ENCODE measurements at places on chromosomes 16 and 17. TPM values are rescaled to one million over a fixed set of nuclear protein-coding genes. Genes with fewer than 3 reads are reported as not detected.

Gene TRPV3
- total RNA-seq, result 8.9 TPM

Gene NHLRC4
- total RNA-seq, result not detected

Gene MPP3
- total RNA-seq, result 7.9 TPM

GRCh38 chr16:1662543-1662942 is 15.5 kb upstream of the JPT2 start:
- peaks cover 1% of the 10 kb centered on the region for H3K36me3 ChIP-seq
- H3K27ac ChIP-seq, result no peak overlapping the region
- H3K4me1 ChIP-seq, result no peaks in the 10 kb centered on the region
- no peaks in the 10 kb centered on the region for H3K27me3 ChIP-seq

DNA sequence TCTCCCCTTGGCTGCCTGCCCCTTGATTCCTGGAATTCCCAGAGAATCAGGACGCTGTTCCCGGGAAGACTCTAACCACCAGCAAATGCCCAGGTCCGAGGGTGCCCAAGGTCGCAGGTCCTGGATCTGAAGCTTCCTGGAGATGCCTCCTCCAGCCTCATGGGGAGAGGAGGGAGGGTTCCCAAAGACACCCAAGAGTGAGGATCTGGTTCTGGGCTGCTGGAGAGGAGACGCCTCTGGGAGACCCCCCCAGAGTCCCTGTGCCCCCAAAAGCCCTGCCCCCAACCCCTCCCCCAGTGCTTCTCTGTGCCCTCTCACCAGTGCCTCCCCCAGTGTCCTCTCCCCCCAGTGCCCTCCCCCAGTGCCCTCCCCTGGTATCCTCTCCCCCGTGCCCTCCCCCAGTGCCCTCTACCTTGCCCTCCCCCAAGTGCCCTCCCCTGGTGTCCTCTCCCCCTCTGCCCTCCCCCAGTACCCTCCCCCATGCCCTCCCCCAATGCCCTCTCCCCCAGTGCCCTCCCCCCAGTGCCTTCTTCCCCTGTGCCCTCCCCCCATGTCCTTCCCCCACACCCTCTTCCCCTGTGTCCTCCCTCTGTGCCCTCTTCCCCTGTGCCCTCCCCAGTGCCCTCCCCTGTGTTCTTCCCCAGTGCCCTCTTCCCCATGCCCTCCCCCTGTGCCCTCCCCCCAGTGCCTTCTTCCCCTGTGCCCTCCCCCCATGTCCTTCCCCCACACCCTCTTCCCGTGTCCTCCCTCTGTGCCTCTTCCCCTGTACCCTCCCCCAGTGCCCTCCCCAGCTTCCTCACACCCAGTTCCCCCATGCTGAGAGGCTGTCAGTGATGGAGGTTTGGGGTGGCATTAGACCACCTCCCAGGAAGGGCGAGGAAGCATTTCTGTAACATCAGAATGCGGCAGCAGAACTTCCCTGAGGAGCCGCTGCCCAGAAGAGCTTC is 6.3 kb upstream of the SECTM1 start:
- H3K36me3 ChIP-seq, result no peaks in the 10 kb centered on the region
- peak overlapping the region; percentile 25 for H3K4me3 ChIP-seq
- H3K4me1 ChIP-seq, result peaks cover 24% of the 10 kb centered on the region
- DNase-seq, result no peak

DNA sequence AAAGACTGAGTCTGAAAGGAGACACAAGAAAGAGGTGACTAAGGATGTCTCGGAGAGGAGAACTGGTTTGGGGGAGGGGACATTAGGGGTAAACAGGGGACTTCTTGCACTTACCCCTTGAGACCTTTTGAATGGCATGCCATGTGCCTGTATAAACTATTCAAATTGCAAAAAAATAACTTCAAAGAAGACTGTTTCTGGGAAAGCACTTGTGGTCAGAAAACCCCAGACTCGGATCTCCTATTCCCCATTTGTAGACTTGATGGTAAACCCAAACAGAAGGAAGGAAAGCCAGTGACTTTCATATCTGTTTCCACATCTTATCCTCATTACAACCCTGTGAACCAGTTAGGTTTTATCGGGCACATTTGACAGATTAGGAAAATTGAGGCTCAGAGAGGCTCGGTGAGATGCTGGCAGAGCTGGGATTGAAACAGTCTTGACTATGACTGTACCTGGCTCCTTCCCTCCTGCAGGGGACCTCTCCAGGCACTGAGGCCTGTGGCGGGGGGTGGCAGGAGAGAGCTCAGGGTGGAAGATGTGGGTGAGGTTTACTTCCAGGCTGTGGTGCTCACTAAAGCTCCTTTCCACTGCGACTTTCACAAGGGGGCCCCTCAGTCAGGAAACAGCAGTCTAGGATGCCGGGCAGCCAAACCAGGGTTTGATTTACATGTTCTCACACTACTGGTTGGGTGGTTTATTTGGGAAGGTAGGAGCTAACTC is 30.5 kb upstream of the PLCG2 start:
- no peaks in the 10 kb centered on the region for H3K36me3 ChIP-seq
- no peaks in the 10 kb centered on the region for H3K27me3 ChIP-seq
- no peak overlapping the region for H3K27ac ChIP-seq
- no peak overlapping the region for H3K4me3 ChIP-seq

DNA sequence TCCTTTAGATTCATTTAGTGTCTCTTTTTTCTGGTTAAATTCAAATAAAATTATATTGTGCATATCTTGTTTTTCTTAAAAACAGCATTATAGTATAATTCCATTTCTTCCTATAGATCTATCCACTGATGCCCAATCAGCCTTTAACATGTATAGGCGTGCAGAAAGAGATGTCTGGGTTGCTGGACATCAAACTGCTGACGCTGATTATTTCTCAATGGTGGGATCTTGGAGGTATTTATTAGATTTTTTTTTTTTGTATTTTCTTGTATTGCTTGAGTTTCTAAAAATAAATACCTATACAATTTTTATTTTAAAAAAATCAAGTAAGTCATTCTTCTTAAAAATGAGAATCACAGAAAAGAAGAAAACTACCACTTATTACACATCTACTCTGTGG is 50.9 kb downstream of the COG7 start:
- no peak overlapping the region for H3K27ac ChIP-seq
- no peak overlapping the region for H3K4me3 ChIP-seq
- H3K27me3 ChIP-seq, result no peaks in the 10 kb centered on the region
- H3K36me3 ChIP-seq, result no peaks in the 10 kb centered on the region
- DNase-seq, result no peak

DNA sequence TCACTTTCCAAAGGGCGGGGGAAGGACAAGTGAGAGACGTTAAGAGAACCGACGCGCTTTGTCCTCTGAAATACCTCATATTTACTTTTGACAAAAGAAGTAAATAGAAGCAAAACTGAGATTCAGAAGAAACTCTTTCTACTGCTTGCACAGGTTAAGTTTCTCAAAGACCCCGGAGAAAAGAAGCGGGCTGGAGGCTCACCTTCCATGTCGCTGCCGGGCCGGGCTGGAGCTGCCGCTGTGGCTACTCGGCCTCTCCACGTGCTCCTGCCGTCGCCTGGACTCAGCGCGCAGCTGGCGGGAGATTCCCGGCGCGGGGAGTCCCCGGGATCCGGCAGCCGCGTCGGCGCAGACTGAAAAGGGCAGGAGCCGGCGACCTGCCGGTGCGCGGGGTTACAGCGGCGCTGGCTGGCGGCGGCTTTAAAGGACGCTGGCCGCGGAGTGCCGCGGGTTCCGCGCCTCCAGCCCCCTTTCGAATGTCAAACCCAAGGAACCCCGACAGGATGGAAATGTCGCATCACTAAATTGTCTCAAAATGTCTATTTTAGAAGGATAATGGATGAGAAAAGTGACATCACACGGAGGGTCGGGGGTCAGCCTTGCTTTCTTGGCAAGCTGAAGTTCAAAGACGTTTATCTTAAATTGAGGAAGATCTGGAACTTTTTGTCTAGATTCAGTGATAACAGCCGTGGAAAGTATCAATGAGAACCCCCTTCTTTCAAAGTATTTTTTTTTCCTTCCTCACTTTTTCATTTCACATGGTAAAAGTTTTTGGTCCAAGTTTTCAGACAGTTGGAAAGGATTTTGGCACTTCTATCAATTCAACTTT is at the start of gene IKZF3:
Gene IKZF3, minus strand, starts transcription at position 395 of the 829 bp plus-strand sequence. Its CDS starts 186 bp downstream, at position 209.
- H3K27ac ChIP-seq, result no peak within 1 kb of the TSS
- peak; percentile 89 for DNase-seq
- H3K4me1 ChIP-seq, result no peaks in the 10 kb centered on the region
- peak within 1 kb of the TSS; percentile 27 for H3K4me3 ChIP-seq
- no peaks in the 10 kb centered on the region for H3K36me3 ChIP-seq
- no peaks in the 10 kb centered on the region for H3K27me3 ChIP-seq

DNA sequence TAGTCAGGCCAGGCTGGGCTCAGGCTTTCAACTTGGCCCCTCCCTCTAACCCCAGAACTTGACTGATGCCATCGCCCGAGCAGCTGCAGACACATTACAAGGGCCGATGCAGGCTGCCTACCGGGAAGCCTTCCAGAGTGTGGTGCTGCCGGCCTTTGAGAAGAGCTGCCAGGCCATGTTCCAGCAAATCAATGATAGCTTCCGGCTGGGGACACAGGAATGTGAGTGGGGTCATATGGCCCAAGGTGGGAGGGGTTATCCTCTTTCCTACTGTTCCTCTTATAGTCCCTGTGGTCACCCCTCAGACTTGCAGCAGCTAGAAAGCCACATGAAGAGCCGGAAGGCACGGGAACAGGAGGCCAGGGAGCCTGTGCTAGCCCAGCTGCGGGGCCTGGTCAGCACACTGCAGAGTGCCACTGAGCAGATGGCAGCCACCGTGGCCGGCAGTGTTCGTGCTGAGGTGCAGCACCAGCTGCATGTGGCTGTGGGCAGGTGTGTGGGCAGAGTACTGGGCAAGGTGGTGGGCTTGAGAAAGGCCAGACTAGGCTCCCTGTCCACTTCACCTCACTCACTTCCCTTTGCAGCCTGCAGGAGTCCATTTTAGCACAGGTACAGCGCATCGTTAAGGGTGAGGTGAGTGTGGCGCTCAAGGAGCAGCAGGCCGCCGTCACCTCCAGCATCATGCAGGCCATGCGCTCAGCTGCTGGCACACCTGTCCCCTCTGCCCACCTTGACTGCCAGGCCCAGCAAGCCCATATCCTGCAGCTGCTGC is 2.1 kb upstream of the NRN1L start:
- DNase-seq, result no peak
- peaks cover 43% of the 10 kb centered on the region for H3K4me1 ChIP-seq
- H3K27me3 ChIP-seq, result no peaks in the 10 kb centered on the region
- H3K4me3 ChIP-seq, result no peak overlapping the region
- peak overlapping the region; percentile 96 for H3K27ac ChIP-seq

DNA sequence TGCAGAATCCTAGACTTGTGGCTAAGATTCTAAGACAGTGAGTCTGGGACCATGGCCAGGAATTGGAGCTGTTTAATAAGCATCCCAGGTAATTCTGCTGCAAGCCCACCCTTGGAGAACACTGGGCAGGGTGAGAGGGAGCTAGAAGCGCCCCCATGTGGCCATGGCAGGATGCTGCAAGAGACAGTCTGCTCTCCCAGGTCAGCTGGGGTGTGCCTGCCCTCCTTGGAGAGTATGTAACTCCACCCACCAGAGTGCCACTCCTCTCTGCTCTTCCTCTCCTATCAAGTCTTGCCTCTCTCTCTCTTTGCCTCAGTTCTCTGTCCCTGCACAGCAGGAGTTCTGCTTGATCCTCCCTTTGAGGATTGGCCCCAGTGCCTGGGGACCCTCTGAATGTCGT is 14.9 kb downstream of the RCVRN start:
- no peaks in the 10 kb centered on the region for H3K4me1 ChIP-seq
- no peak overlapping the region for H3K27ac ChIP-seq
- no peaks in the 10 kb centered on the region for H3K36me3 ChIP-seq
- H3K27me3 ChIP-seq, result no peaks in the 10 kb centered on the region
- H3K4me3 ChIP-seq, result no peak overlapping the region
- peak; percentile 4 for DNase-seq

GRCh38 chr16:23280483-23280967 is 21.6 kb upstream of the SCNN1B start:
- H3K4me1 ChIP-seq, result no peaks in the 10 kb centered on the region
- no peak for DNase-seq
- H3K27ac ChIP-seq, result no peak overlapping the region
- H3K36me3 ChIP-seq, result no peaks in the 10 kb centered on the region

- no peaks in the 10 kb centered on the region for H3K36me3 ChIP-seq
- H3K27me3 ChIP-seq, result no peaks in the 10 kb centered on the region
- DNase-seq, result no peak
Measured at GRCh38 chr16:52718046-52718445, 171.1 kb upstream of the TOX3 start.

DNA sequence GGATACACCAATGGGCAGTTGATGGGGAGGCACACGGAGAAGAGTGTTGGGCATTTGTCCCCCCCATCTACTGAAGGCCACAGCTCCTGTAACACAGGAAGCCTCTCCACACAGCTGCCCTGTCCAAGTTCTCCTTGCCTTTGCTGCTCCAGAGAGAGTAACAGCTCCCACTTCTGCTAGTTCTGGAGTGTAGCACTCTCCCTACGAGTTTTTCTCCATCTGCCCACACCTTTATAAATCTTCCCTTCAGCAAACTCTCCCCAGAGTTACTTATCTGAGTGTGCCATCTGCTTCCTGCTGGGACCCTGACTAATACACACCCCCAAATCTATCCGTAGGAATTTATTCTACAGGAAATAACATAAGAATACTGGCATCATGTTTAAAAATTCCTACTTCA is 42.6 kb upstream of the ERN1 start:
- H3K4me3 ChIP-seq, result no peak overlapping the region
- peaks cover 1% of the 10 kb centered on the region for H3K4me1 ChIP-seq
- no peaks in the 10 kb centered on the region for H3K27me3 ChIP-seq

DNA sequence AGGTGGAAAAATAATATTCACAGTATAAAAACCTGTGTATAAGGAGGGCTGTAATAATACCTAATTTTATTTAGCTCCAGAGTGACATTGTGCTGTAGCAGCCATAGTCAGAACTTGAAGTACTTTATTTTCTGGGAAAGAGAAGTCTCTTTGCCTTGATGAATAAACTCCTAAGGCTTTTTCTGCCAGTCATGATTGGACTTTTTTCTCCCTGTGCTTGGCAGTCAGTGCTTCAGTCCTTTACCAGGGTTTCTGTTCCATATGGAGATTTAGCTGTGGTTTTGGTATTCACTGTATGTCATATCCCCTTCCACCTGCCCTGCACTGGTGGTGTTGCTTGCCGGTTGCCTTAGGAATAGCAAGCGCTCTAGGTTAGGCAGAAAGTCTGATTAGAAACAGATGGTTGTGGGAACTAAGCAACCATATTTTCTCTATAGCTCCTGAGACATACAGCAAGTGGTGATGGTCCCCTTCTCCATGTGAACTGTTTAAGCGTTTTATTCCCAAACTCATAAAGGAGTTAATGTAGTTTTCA is 24.7 kb downstream of the DDX42 start:
- H3K4me3 ChIP-seq, result no peak overlapping the region
- DNase-seq, result no peak
- H3K27ac ChIP-seq, result no peak overlapping the region
- H3K36me3 ChIP-seq, result peaks cover 3% of the 10 kb centered on the region
- H3K27me3 ChIP-seq, result no peaks in the 10 kb centered on the region
- H3K4me1 ChIP-seq, result no peaks in the 10 kb centered on the region

- peak overlapping the region; percentile 94 for H3K27ac ChIP-seq
- no peaks in the 10 kb centered on the region for H3K27me3 ChIP-seq
- H3K36me3 ChIP-seq, result no peaks in the 10 kb centered on the region
- peaks cover 65% of the 10 kb centered on the region for H3K4me1 ChIP-seq
- H3K4me3 ChIP-seq, result no peak overlapping the region
Measured at GRCh38 chr17:17022456-17022855, 19.8 kb upstream of the MPRIP start.

DNA sequence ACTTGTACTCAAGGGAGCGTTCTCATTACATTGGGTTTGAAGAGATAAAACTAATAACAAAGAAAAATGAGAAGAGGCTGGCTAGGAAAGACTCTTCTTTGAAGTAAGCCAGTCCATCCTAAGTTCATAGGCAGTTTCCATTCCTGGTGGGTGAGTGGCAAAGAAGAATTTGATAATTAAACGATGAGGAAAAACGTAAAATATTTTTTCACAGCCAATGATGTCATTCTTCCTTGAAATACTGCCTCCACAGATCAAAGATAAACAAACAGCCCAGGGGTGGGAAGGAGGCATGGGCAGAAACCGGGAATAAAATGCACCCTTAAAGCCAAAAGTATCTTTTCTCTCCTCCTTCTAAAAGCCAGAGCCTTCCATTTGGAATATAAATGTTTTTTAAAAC is 346.6 kb downstream of the PMP22 start:
- no peak overlapping the region for H3K4me3 ChIP-seq
- H3K27ac ChIP-seq, result no peak overlapping the region
- H3K36me3 ChIP-seq, result no peaks in the 10 kb centered on the region
- H3K27me3 ChIP-seq, result no peaks in the 10 kb centered on the region
